NCI-H774 (cell line): ENCODE measurements at places on chromosomes 12 and 14.

DNA sequence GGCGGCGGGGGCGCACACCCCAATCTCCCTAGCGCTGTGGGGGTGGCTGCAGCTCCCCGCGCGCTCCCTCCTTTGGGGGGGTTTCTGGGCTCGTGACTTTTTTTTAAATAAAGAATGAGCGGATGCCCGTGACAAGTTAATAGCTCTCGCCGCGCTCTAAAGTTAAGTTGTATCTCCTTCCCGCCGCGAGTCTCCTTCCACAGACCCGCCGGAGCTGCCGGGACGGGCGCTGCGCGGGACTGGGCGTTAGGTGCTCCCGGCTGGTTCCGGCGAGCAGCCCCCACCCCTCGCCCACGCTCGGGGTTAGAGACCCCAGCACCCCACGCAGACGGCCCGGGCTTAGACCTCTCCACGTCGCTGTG lies 82.6 kb upstream of the HMGA2 start:
- DNase-seq: no peak

DNA sequence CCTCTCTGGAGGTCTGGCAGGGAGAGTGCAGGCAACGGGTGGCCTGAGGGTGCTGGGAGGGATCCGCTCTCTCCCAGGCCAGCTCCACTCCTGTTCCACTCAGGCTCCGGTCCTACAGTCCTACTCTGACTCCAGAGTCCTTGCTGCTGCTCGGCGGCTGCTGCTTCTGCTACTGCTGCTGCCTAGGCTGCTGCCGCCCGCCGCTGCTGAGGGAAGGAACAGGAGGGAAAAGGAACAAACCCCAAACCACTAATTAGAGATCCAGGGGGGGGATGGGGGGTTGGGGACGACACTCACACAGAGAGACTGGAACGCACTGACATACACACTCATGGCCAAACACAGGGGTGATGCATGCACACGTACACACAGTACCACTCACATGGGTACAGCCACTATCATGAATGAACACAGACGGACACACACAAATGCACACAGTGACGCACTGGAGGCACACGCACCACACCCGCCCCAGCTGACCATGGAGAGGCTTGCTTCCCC lies at the start of gene SP7:
Gene SP7 (minus strand): TSS at position 174 of the 501 bp plus-strand sequence. CDS start 708 bp downstream, outside the sequence.
- DNase-seq: no peak

DNA sequence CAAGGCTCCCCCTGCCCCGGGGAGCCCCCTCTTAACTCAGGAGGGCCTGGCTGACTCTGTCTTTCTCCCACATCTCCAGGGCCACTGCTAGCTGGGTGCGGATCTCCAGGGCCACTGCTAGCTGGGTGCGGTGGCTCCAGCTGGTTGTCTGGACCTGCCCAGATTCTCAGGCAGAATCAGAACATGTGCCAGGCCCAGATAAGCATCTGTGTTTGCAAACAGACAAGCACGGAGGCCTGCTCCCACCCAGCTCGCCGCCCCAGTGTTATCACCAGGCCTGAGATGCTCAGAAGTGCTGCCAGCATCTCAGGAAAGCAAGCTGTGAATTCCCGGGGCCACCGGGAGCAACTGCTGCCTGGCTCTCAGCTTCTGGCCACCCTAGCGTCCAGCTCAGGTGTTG lies 98.4 kb upstream of the FZD10 start:
- DNase-seq: no peak

- no peak for DNase-seq
These were observed 110.6 kb upstream of the AMIGO2 start for GRCh38 chr12:47190271-47190750.

GRCh38 chr12:20368651-20369304 lies 441 bp downstream of the PDE3A start:
- DNase-seq: no peak

- DNase-seq: peak; percentile 26
These were observed 15.4 kb upstream of the OAS1 start for GRCh38 chr12:112891093-112892024.

GRCh38 chr14:34252227-34252626 lies 209.8 kb downstream of the SPTSSA start:
- no peak for DNase-seq

- DNase-seq: no peak
These were observed 965 bp upstream of the NOS1 start for GRCh38 chr12:117362391-117362790.

DNA sequence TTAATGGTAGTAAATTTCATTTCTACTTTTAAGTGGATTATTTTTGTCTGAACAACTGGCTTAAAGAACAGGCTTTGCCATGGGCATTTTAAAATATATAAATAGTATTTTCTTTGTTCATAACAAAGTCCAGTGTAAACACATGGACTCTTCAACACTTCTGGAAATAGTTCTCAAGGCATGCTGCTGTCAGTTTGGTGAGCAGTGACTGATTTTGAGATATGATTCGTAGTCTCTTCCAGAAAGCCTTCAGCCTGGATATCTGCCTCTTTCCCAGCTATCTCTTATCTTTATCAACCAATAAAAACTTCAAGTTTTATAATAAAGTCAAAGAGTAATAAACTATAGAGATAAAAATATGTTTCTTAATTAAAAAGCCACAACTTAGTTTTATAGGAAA lies 110.7 kb downstream of the NAV3 start:
- no peak for DNase-seq

DNA sequence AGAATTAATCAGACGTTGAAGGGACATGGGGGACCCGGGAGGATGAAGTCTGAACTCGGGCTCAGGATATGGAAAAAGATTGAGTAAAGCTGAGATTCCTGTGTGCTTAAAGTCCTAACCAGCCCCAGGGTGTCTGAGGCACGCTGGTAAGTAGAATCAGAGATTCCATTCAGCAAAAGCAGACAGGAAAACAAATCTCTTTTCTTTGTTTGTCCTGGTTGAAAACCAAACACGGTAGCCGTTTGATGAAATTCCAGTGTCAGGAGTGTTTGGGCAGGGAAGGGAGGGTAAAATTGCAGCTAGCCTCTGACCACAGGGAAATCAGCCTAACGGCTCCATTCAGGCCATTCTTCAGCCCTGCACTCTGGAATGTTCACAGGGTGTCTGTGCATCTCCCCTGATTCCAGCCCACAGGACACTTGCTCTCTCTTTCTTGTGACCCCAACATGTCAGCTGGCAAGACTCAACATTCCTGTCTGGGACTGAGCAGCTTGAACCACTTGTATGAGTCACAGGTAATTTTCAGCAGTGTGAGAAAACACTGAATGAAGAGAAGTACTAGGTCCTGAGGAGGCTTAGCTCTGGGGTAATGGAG lies 31.0 kb downstream of the NINJ2 start:
- DNase-seq: peak; percentile 17

DNA sequence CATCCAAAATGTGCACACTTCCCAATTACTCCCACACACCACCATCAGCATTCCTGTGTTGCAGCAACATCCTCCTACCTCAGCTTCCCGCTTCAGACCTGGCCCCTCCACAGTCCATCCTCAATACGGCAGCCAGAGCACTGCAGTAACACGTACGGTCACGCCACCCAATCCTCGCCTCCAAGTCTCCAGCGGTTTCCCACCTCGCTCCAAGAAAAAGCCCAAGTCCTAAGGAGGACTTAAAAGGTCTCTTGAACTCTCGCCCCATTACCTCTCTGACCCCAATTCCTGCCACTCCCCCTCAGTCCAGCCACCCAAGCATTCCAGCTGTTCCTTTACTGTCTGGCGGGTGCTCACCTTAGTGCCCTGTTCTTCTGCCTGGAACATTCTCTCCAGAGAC lies 12.0 kb downstream of the FBXO21 start:
- no peak for DNase-seq

DNA sequence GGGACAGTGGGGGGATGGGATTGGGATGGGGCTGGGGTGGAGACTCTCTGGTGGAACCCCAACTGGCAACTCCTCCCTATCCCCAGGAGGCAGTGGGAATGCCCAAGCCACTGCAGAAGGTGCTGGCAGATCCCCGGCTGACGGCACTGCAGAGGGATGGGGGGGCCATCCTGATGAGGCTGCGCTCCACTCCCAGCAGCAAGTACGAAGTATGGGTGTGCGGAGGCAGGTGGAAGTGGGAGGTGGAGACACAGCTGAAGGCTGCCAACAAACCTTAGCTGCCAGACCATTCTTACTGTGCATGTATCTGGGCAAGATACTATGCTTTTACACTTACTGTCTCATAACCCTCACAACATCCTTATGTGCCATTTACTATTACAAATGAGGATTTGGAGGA lies 8.2 kb downstream of the ARHGEF40 start:
- DNase-seq: no peak

DNA sequence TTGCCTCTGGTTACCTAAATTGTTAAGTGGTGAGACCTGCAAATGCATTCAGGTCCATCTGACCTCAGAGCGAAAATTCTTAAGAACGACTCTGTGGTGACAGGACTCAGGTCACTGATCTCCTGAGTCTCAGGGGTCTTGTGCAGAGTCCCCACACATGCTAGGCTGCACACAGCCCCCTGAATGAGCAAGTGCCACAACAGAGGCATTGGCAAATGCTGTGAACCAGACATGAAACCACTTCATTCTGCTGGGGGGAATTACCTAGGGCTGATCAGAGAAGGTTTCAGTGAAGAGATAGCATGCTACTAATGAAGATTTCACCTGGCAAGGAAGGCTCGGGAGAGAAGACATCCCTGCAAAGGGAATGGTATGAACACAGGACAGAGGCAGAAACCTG lies 281.6 kb downstream of the ITPR2 start:
- no peak for DNase-seq

GRCh38 chr12:124870515-124870914 lies 6.9 kb upstream of the SCARB1 start:
- DNase-seq: no peak

DNA sequence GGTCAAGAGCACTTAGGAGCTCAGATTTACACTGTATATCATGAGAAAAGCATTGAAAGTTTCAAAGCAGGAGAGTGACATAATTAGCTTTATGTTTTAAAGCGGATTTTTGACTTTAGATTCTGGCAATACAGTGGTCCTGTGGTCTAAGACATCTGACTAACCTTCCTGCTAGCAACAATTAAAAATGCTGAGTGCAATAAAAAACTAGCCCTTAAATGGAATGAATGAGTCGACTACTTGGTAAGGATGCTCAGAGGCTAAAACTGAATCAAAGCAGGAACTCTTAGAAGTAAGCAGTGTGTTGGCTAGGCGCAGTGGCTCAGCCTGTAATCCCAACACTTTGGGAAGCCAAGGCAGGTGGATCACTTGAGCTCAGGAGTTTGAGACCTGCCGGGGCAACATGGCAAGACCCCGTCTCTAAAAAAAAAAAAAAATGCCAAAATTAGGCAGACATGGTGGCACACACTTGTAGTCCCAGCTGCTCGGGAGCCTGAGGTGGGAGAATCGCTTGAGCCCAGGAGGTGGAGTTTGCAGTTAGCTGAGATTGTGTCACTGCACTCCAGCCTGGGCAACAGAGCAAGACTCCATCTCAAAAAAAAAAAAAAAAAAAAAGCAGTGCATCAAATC lies 18.9 kb downstream of the BICD1 start:
- DNase-seq: no peak

GRCh38 chr12:52949413-52950331 lies 754 bp downstream of the KRT18 start:
- DNase-seq: peak; percentile 83

DNA sequence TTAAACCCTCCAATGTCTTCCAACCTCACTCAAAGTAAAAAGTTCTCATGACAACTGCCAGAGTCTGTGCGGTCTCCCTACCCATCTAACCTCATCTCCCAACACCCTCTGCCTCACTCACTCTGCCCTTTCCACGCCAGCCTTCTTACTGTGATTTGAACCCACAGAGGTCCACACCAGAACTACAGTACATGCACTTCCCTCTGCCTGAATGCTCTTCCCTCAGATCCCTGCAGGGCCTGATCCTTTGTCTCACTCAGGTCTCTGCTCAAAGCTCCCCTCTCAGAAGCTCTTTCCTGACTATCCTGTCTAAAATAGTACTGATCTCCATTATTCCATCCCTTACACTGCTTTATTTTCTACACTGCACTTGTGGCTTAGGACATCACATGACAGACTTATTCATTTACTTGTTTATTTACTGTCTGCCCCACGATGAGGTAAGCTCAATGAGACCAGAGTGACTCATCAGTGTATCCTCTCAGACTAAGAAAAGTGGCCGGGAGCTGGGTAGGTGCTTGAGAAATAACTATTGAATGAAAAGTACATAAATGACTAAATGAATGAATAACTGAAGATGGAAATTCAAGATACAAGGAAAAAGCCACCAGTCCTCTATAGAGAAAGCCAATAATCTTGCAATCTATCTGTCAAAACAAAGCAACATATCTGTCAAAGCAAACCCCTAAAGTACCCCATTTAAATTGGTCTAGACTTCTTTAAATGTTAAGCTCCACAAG lies 17.1 kb downstream of the POMT2 start:
- DNase-seq: peak; percentile 29

- DNase-seq: no peak
These were observed 185.1 kb downstream of the C12orf42 start for GRCh38 chr12:103310546-103311270.

DNA sequence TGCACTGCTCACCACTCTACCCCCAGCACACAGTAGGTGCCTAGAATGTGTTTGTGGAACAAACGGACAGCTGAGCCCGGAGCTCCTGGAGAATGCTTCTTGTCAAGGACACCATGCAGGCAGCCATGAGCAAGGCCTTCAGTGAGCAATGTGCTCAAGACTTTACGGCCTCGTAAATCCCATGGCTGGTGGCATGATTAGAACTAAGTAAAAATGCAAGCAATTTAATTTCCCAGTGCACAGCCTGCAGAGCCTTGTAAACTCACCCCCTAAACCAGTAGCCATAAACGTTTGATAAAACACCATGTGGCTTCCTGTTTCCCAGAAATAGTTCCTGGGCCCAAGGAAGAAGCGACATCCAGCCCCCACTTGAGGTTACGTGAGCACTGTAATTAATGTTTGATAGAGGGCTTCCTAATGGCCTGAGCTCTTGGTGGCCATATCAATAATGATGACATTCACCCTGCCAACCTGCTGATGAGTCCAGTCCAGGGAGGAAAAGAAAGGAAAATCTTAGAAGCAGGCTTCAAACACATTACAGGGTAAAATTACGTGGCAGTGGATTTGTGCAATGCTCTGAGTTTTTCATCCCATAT lies 36.4 kb upstream of the FICD start:
- DNase-seq: no peak

DNA sequence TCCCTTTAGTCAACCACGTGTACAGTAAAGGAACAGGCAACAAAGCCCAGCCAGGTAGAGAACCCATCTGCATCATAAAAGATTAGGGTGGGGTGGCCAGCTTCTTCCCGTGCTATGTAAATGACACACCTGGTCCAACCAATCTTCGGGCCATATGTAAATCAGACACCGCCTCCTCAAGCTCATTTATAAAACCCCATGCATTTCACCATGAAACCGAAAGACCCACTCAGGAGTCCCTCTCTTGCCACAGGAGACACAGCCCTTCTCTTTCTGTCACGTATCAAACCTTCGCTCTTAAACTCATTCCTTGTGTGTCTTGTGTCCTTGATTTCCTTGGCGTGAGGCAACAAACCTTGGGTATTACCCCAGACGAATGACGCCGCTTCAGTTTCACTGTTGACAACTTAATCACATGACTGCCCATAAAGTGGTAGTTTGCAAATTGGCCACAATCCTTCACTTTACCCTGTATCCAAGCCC lies 59.8 kb upstream of the TBPL2 start:
- peak; percentile 59 for DNase-seq
